HuH-7.5 (cell line): ENCODE measurements at places on chromosomes 3 and 15.

GRCh38 chr3:100370756-100371155 lies 30.1 kb downstream of the TOMM70 start:
- no peak for DNase-seq

- no peak for DNase-seq
These were observed 37.9 kb downstream of the GASK1A start for GRCh38 chr3:43017004-43017403.

DNA sequence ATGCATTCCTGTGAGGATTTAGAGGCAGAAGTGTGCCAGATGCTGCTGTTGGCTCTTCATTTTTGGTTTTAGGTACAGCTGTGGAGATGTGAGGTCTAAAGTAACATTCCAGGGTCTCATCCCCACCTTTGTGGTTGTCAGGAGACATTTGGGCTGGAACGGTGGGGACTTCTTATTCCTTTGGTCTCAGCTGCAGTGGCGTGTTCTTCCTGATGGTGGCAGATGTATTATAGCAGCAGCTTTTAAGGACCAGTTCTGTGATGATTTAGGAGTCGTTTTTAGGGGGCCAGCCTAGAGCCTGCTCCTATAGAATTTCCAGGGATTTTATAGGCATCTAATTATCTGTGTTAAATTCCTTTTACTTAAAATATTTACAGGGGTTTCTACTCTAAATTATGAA lies 221.0 kb upstream of the EOMES start:
- no peak for DNase-seq

- peak; percentile 68 for DNase-seq
These were observed at the start of gene CRYBG3 for GRCh38 chr3:97821774-97822358. CRYBG3 (plus strand) TSS chr3:97822011; CDS start chr3:97822207, 196 bp downstream.

- DNase-seq, result no peak
These were observed 19.4 kb downstream of the ZNF80 start for GRCh38 chr3:114218006-114218405.

GRCh38 chr3:157098823-157099185 lies 61.1 kb downstream of the CCNL1 start:
- DNase-seq, result no peak

DNA sequence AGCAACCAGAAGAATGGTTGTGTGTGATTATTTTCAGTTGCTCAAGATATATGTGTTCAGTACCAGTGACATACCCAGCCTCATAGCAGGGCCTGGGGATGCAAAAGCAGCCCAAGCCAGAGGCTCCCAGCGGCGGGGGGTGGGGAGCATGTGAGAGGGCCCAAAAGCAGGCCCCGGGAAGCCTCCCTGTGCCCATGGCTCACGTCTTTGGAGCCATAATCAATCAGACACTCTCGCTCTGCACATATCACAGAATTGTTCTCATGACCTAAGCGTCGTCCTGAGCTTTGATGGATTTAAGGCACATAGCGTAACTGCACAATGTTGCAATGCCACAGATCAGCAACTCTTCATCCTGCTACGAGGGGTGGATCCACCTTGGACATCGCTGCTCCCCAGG lies 20.8 kb downstream of the KLHL25 start:
- DNase-seq, result no peak

DNA sequence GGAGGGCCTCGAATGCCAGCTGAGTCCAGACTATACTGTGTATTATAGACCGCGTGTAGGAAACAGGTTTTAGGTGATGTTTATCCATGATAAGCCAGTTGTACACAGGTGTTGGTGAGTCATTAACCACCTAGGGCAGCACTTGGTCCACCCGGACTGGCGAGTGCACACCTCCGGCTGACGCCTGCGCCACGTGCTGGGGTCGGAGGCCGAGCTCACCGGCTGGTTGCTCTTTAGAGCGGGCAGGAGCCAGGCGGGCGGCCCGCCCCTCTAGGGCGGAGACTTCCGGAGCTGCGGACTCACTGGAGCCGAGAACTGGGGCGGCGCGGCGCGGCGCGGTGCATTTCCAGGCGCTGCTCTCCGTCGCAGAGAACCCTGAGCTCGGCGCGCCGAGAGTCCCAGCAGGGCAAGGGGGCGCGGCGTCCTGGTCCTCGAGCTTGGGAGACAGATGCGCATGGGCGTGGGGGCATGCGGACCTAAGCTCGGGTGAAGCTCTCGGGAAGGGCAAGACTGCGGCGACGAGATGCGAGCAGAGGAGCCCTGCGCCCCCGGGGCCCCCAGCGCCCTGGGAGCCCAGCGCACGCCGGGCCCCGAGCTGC lies at the start of gene ESYT3:
Gene ESYT3 (plus strand): TSS at position 341 of the 599 bp plus-strand sequence. CDS start 183 bp downstream, at position 524.
- DNase-seq, result peak; percentile 85
